ENCODE measurements at places on chromosomes 16 and 17.

GRCh38 chr17:42118545-42118944 lies 2.6 kb downstream of the KAT2A start:
- no peak for DNase-seq

GRCh38 chr17:55845385-55845784 lies 94.5 kb downstream of the PCTP start:
- no peak for DNase-seq

- no peak for DNase-seq
Measured at GRCh38 chr17:35893751-35894150, 13.6 kb upstream of the CCL5 start.

DNA sequence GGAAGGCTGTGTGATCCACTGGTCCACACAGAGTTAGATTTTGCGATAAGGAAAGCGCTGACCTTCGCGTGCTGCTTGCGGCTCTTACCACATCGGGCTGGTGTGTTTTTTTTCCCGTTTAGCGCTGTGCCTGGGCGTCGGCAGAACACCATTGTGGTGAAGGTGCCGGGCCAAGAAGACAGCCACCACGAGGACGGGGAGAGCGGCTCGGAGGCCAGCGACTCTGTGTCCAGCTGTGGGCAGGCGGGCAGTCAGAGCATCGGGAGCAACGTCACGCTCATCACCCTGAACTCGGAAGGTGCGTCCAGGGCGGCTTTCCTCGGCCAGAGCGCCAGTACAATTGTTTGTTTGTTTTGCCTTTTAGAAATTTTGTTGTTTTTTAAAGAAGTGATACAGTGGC lies 54.7 kb downstream of the BANP start:
- DNase-seq = no peak

GRCh38 chr16:49816875-49817274 lies 39.0 kb downstream of the ZNF423 start:
- DNase-seq = no peak

- no peak for DNase-seq
Measured at GRCh38 chr17:74631468-74632450, 8.2 kb upstream of the CD300E start.

DNA sequence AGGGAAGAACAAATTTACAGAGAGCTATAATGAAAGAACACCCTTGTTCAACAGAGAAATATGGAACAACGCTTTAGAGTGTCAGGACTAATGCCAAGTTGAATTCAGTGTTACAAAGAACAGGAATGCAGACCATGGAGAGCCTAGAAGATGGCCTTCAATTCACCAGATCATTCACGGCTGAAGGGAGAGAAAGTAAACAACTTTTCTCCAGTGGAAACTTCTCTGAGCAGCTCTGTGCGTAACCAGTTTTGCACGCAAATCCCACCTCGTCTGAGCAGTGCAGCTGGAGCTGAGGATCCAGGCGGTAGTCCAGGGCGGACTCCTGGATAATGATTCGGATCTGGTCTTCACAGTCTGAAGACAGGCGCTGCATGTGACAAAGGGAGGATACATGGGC lies 40.5 kb upstream of the CLEC18B start:
- DNase-seq = no peak

GRCh38 chr17:61478790-61479492 lies 26.7 kb downstream of the TBX4 start:
- DNase-seq = no peak

DNA sequence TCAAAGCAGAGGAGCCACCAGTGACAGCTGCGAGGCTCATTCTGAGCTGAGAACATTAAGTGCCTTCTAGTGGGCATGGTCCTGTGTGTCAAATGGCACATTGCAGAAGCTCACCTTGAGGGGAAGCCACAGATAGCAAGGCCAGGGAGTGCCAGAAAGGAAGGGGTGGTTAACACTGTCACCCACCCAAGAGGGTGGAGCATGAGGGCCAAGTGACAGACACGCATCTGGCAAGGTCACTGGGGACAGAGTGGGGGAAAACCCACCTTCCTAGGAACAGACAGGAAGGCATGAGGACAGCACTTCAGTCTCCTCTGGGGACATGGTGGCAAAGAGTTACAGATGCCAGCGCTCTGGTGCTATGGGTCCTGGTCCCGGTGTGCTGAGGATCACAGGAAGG lies 22.1 kb downstream of the NUBP1 start:
- no peak for DNase-seq

DNA sequence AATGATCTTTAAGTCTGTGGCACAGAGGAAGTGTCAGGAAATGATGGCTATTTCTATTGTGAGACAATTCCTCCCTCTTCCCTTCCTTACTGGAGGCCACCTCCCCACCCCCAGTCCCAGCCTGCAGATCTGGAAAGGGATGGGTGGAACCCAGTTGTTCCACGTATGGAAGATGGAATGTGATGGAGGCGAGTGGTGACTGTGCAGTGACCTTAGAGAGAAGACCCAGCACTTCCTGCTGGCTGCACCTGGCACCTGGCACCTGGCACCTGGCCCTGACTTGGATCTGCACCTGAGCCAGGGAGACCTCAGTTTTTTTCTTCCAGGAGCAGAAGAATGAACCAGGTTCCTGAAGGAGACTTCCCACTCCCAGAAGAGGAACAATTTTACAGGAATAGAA lies 33.0 kb upstream of the TMC5 start:
- DNase-seq = no peak

GRCh38 chr17:33615861-33616260 lies 322.8 kb upstream of the ASIC2 start:
- DNase-seq = no peak

DNA sequence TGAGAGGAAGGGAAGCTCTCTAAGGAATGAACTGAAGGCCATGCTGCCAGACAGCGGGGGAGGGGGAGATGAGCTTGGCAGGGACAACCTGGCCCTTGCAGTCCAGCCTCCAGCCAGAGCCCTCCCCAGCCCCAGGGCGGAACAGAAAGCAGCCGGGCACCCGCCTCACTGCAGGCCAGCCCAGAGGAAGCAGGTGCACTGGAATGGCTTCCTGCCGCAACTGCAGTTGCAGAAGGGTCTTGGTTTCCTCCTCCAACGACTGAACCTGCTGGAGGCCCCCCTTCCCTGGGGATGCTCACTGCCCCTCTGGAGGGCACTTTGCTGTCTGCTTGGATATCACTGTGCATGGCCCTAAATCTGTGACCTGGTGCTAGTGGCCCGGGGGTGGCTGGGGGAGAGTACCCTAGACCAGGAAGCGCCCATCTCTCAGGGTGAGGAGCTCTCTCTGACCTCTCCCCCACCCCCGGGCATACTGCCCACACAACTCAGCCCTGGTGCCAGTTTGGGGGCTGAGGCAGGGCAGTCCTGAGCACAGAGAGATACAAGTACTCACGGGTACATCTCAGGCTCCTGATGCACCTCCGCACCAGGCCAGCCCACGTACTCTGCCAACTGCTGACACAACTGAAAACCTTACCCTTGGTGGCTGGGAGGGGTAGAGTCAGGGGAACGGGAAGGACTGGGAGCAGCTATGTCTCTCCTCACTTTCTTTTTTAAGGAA lies 41.1 kb downstream of the MYO18A start:
- no peak for DNase-seq

GRCh38 chr16:29986231-29986630 lies 9.2 kb downstream of the HIRIP3 start:
- DNase-seq = no peak

DNA sequence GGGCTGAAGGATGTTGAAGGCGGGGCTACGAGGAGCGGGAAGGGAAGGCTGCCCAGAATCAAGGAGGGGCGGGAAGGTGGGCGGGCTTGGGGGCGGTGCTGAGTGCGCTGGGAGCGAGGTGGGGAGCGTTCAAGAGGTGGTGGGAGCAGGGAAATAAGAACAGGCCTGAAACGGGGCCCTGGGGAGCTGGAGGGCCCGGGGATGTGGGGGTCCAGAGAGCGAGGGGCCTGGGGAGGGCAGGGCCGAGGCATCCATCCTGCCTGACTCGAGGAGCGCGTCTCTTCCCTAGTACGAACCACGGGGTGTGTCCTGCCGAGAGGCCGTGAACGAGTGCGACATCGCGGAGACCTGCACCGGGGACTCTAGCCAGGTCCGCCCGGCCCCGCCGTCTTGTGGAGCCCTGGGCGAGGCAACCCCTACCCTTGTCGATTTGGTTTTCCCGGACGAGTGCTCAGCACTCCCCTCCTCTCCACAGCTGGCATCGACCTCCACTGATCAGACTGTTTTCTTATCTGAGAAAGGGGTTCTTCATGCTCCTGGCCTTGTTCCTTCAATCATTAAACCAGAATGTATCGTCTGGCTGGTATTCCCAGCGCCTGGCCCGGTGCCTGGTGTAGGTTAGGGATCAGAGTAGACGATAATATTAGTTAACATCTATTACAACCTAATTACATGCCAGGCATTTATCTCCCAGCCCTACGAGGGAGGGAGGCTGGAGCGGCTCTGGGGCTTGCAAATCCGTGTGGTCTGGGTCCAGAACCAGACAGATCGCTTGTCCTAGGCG lies 17.2 kb downstream of the ADAM11 start:
- DNase-seq = no peak

GRCh38 chr17:70987867-70988340 lies 818.6 kb downstream of the KCNJ2 start:
- DNase-seq = no peak

DNA sequence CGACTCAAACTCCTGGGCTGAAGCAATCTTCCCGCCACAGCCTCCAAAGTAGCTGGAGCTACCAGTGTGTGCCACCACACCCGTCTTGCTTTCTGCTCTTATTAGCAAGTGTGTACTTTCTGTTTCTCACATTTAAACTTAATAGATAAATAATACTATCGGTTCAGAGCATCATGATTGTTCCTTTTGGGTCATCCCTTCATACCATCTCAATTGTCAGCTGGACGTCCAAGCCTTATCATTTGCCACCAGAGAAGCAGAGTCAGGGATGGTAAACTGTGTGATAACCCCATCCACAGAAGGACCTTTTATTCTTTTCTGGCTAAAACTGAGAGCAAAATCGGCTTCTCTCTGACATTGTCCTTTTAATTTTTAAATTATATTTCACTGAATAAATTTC lies 279.8 kb upstream of the GOT2 start:
- DNase-seq = no peak

DNA sequence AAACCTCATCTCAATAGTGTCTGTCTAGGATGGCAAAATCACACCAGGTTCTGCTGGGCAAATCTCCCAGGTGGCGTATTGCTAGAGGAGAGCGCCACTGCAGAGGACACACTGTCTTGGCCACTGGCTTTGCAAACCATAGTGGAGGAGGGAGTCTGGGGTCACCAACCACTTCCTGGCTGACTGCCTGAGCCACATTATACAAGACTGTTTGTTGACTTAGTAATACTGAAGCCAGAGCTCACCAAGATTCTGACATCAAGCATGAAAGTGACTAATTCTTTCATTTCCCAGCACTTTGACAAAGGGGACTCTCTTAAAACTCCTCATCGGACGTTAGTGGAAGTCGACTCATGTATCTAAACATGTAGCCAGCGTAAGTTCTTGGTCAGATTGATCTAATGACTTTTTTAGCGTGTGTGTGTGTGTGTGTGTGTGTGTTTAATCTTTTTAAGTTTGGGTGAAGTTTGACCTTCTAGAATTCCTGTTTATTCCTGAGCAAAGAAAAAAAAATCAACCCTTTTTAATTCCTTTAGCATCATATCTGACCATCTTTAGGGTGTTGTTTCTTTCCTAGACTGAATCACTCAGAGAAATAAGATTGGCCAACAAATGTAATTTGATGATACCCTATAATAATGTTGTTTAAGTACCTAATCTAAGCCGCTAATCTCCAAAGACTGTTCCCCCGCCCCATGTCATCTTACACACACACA lies 13.7 kb downstream of the PITPNC1 start:
- peak; percentile 46 for DNase-seq

- DNase-seq = no peak
Measured at GRCh38 chr17:67659028-67659427, 58.7 kb upstream of the NOL11 start.

- DNase-seq = no peak
Measured at GRCh38 chr17:51245535-51245934, 14.3 kb downstream of the MBTD1 start.

- DNase-seq = no peak
Measured at GRCh38 chr16:84544031-84544773, 39.7 kb upstream of the MEAK7 start.

DNA sequence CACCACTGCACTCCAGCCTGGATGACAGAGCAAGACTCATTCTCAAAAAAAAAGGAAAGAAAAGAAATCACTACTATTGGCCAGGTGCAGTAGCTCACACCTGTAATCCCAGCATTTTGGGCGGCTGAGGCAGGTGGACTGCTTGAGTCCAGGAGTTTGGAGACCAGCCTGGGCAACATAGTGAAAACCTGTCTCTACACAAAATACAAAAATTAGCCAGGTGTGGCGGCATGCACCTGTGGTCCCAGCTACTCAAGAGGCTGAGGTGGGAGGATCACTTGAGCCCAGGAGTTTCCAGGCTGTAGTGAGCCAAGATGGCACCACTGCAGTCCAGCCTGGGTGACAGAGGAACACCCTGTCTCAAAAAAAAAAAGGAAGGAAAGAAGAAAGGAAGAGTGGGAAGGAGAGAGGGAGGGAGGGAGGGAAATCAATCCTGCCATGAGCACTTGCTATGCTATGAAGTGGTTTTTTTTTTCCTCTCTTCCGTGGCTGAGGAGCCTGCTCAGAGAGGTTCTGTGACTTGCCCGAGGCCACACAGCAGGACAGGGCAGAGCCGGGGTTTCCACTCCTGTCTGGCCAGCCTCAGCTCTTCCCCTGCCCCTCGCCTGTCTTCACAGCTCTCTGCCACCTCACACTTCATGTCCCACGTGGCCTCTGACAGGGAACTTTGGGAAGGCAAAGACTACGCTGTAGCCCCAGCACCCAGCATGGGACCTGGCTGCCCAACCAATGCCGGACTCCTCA lies 10.9 kb downstream of the GRIN2C start:
- no peak for DNase-seq

GRCh38 chr16:68379472-68380347 lies 68.6 kb downstream of the SMPD3 start:
- DNase-seq = no peak

DNA sequence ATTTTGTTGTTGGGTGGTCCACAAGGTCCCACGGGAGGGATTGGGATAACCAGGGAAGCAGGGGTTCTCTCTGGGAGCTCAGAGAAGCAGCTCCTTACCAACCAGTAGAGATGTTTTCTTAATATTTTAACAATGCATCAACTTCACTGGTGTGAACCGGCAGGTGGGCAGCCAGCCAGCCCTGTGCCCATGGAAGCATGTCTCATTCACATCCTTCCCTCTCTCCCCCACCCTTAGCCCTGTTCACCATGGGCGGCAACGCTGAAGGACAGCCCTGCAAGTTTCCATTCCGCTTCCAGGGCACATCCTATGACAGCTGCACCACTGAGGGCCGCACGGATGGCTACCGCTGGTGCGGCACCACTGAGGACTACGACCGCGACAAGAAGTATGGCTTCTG lies 9.3 kb downstream of the MMP2 start:
- no peak for DNase-seq

GRCh38 chr17:57956291-57957119 lies 1.3 kb upstream of the CUEDC1 start:
- DNase-seq = peak; percentile 28

DNA sequence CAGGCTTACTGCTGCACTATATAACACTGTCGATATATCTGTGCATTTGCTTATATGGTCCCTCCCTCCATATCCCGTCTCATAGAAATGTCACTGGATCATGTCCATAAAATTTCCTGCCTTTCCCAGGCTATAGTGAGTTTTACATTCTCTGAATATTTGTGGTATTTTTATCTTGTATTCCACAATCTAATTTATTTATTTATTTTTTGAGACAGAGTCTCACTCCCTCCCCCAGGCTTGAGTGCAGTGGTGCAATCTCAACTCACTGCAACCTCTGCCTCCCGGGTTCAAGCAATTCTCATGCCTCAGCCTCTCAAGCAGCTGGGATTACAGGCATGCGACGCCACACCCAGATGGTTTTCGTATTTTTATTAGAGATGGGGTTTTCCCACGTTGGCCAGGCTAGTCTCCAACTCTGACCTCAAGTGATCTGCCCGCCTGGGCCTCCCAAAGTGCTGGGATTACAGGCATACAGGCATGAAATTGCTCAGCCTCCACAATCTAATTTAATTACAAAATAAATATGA lies 12.9 kb downstream of the TRIM37 start:
- no peak for DNase-seq

Data from effector CD4-positive, alpha-beta T cell (primary cell).